ENCODE measurements at places on chromosomes 4 and X.
A peak's percentile ranks its signal among the peaks of the same experiment; 100 is the strongest.

- DNase-seq, result no peak
These were observed 13.2 kb downstream of the CC2D2A start for GRCh38 chr4:15482842-15483241.

- DNase-seq, result no peak
These were observed 75.9 kb downstream of the HCCS start for GRCh38 chrX:11187001-11187400.

DNA sequence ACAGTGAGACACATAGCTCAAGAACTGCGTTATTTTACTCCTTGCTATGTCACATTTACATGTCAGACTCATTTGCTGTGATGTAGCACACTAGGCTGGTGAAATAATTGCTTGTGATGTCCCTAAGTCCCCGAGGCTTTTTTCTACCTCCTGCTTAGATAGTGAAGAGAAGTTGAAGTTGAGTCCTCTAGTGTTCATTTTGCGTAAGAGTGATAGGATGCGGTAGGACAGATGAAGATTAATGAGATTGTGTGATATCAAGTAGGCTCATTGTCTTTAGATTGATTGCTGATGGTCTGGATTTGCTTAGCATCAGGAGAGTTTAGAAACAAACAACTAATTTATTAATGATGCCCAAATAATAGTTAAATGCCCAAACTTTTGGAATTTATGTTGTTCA is 173.6 kb upstream of the NUDT6 start:
- no peak for DNase-seq

DNA sequence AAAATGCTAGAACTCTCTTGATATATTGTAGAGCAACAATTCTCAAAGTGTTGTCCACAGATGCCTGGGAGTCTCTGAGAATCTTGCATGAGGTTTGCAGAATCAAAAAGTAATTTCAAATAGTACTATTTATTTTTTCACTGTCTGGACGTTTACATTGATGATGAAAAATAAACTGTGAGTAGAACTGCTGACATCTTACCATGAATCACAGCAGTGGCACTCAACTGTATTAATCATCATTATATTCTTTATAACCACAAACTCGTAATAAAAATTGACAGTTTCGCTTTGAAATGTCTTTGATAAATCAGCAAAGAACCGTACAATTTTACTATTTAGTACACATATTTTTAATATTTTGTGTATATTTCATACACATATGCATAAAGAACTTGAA is 94.5 kb downstream of the NAF1 start:
- DNase-seq, result peak; percentile 19

GRCh38 chrX:154738011-154738738 is 12.7 kb downstream of the GAB3 start:
- peak; percentile 29 for DNase-seq

- no peak for DNase-seq
These were observed 241.5 kb upstream of the IGFBP7 start for GRCh38 chr4:57351731-57352130.

DNA sequence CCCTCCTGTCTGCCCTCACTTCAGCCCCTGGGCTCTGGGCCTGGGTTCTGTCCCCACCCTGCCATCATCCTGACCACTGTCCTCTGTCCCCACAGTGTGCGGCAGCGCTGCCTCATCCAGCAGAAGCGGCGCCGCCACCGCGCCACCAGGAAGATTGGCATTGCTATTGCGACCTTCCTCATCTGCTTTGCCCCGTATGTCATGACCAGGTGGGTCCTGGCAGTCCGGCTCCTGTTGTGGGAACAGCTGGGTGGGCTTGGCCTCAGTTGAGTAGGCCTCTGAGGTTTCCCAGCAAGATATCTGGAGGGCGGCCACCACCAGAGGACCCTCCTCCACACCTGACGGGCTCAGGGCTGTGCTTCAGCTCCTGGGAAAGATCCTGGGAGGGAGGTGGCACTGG is 2.2 kb downstream of the GPR78 start:
- DNase-seq, result no peak

GRCh38 chr4:54067166-54067565 is 2.8 kb upstream of the CHIC2 start:
- no peak for DNase-seq

GRCh38 chr4:47386561-47387235 is 76.8 kb downstream of the COMMD8 start:
- no peak for DNase-seq

DNA sequence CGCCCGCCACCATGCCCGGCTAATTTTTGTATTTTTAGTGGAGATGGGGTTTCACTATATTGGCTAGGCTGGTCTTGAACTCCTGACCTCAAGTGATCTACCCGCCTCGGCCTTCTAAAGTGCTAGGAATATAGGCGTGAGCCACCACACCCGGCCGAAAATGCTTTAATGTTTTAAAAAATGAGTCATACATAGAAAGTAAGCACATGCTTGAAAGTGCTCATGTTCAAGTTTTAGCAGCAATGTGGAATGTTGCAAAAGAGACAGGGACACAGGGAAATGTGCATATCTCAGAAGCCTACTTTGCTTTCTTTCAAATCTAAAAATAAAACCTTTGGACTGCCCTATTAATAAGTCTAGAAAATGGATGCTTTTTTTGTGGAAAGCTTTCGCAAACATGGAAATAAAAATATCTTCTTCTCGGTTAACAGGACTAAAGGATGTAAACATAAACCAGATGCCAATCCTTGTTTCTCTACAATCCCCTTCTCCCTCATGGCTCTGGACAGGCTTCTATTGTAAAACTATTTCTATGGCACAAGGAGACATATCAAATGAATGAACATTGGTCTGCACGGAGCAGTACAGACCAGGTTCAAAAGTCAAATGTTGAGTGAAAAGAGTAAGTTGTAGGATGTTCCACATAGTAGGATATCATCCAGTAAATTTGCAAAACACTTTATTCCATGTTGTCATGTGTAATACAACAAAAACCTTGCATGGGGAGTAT is 15.0 kb downstream of the MECP2 start:
- DNase-seq, result peak; percentile 57

DNA sequence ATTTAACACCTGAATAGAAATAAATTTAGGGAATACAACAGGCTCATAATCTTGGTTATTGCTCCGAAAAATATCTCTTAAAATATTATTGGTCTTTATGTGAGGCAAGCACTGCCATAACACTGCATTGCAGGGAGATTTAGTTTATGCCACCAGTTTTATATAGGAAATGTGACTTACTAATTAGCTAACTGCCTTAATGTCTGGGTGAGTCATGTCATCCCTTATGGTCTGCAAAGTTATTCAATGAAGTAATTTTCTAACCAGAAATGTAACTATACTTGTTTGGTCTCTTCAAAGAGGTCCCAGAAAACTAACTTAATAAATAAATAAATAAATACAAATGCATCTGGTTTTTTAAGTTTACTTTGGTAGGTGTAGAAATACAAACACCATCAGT is 597.2 kb downstream of the GALNTL6 start:
- no peak for DNase-seq

- DNase-seq, result peak; percentile 54
These were observed 10.3 kb upstream of the AKAP17A start for GRCh38 chrX:1581132-1581531.
